ENCODE measurements at places on chromosomes 7 and 10. TPM values are rescaled to one million over a fixed set of nuclear protein-coding genes. Genes with fewer than 3 reads are reported as not detected.

Gene PROSER2
- total RNA-seq, result 12.4 TPM

Gene EVX1
- not detected for total RNA-seq

Gene GCK
- total RNA-seq, result 2.9 TPM

Gene FOXI2
- total RNA-seq, result 0.47 TPM

Gene CYP26A1
- 0.12 TPM for total RNA-seq

Gene GOLGA7B
- total RNA-seq, result 0.35 TPM

Gene LRRN3
- total RNA-seq, result 3.7 TPM

Gene RHOBTB1
- 44.8 TPM for total RNA-seq

Gene ZP3
- 1.5 TPM for total RNA-seq

Gene NPC1L1
- 1.2 TPM for total RNA-seq
